ENCODE measurements at places on chromosomes 3 and 15.

DNA sequence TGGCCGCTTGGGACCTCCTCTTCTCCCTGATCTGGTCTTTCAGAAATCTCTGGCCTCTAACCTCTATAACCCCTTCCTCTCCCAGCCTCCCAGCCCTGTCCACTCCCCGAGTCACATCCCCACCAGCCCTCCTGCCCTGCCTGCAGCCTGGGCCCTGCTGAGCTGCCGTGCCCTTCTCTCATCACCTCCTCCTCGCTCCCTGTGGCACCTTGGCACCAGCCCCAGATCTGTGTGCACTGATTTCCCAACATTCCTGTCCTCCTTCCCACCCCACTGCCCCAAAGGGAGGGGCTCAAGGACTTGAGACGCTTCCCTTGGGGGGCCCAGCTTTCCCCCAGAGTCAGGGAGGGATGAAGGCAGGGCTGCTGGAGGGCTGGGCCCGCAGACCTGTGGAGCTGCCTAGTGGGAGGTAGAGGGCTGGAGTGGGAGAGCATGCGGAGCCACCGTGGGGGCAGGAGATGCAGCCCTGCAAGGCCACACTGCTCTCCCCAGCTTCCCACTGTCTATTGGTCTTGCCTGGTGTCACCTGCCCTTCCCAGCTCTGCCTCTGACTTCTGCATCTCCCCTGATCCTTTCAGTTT, 42.7 kb downstream of the EXOG start:
- no peak for DNase-seq

- DNase-seq: no peak
Measured at GRCh38 chr15:23055316-23055715, 15.9 kb upstream of the TUBGCP5 start.

- DNase-seq: no peak
Measured at GRCh38 chr15:57227166-57227565, 149.1 kb upstream of the CGNL1 start.

DNA sequence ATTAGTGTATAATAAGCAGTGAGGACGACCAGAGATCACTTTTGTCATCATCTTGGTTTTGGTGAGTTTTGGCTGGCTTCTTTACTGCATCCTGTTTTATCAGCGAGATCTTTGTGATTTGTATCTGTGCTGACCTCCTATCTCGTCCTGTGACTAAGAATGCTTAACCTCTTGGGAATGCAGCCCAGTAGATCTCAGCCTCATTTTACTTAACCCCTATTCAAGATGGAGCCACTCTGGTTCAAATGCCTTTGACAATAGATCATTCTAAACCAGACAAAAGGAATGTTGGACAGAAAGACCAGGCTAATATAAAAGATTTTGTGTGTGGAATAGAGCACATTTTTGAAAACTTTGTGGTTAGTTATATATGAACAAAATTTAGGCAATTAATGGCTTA, 618.5 kb upstream of the BCHE start:
- DNase-seq: no peak

- no peak for DNase-seq
Measured at GRCh38 chr15:59196416-59196815, 10.2 kb upstream of the LDHAL6B start.

DNA sequence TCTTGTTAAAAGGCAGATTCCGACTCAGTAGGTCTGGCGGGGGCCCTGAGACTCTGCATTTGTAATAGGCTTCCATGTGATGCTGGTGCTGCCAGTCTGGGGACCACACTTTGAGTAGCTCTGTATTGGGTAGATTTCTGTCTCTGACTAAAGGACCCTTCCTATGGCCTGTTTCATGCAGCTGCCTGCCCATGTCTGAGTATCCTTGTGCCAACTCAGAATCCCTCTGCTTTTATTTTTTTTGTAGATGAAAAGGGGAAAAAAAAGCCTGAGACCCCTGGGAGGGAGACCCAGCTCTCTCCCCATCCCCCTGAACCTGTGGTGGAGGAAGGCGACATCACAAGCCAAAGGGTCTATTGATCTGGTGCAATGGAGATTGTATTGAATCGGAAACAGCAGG, 81.9 kb downstream of the EBLN2 start:
- DNase-seq: no peak
